ENCODE measurements at places on chromosomes 11 and 22.

GRCh38 chr22:48414651-48415050 lies 1413.0 kb downstream of the BRD1 start:
- no peak for DNase-seq

GRCh38 chr11:62266558-62266957 lies 3.4 kb upstream of the SCGB2A2 start:
- no peak for DNase-seq

DNA sequence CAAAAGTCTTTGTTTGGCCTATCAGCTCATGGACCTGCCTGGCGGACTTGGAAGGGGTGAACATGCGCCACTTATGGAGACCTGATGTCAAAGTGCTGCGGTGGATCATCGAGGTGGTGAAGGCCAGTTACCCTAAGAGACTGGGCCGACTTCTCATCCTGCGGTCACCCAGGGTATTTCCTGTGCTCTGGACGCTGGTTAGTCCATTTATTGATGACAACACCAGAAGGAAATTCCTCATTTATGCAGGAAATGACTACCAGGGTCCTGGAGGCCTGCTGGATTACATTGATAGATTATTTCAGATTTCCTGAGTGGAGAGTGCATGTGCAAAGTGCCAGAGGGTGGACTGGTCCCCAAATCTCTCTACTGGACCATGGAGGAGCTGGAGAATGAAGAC lies 17.9 kb downstream of the ALKBH3 start:
- DNase-seq: no peak

DNA sequence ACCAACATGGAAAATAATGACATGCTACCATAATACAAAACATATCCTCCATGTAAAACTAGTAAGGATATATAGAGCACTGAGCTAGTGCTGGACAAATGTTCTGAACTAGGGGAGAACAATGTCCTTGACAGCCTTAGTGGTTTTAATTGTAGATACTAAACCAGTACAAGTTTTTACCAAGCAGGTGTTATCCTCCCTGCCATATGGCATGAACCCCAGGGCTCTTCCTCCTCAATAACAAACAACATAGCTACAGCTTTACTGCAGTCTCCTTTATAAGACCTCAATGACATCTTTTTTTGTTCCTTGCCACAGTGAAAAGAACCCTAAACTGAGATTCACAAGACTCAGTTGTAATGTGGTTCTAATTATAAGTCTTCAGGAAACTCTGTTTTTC lies 70.2 kb upstream of the GDPD4 start:
- DNase-seq: no peak

DNA sequence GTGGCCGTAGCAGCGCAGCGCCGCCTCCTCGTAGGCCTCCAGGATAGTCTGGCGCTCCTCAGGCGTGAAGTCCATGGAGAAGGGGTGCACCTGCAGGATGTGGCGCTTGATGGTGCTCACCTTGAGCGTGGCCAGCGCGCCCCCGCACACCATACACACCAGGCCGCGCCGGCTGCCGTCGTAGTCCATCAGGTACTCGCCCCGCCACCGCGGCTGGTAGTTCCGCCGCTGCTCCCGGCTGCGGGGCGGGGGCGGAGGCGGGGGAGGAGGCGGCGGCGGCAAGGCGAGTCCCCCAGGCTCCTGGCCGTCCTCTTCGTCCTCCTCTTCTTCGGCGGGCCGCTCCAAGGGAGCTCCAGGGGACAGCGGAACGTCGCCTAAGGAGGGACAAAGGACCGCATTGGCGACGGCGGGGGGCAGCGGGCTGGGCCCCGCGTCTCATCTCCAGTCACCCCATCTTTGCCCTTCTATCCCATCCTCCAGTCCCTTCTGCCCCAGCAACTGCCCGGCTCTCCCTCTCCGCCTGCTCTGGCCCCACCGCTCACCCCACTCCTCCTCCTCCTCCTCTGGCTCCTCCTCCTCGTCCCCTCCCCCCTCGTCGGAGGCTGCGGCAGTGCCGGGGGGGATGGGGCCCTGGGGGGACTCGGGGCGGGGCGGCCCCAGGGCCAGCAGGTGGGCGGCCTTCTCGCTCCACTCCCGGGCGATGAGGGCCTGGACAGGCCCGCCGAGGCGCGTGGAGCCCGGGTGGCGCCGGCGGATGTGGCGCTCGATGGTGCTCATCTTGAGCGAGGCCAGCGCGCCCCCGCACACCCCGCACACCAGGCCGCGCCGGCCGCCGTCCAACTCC lies 4.9 kb downstream of the ZFTA start:
- DNase-seq: no peak

- DNase-seq: no peak
Observed at GRCh38 chr22:22144858-22145257, 99.7 kb upstream of the VPREB1 start.

- no peak for DNase-seq
Observed at GRCh38 chr11:61153593-61154095, 7.6 kb downstream of the VPS37C start.

- no peak for DNase-seq
Observed at GRCh38 chr11:11413776-11414175, 60.7 kb upstream of the CSNK2A3 start.

- no peak for DNase-seq
Observed at GRCh38 chr11:72426103-72426757, 8.1 kb downstream of the CLPB start.

GRCh38 chr11:5679811-5680210 lies 5.1 kb downstream of the TRIM5 start:
- DNase-seq: no peak

GRCh38 chr22:45163099-45163450 lies 650 bp upstream of the NUP50 start:
- DNase-seq: no peak

GRCh38 chr11:111635706-111636045 lies 33.4 kb downstream of the SIK2 start:
- DNase-seq: no peak

GRCh38 chr11:41533761-41534160 lies 74.3 kb upstream of the LRRC4C start:
- DNase-seq: no peak

GRCh38 chr11:110901441-110901840 lies 189.2 kb upstream of the ARHGAP20 start:
- no peak for DNase-seq

- DNase-seq: no peak
Observed at GRCh38 chr11:28269586-28269985, 161.4 kb downstream of the METTL15 start.

GRCh38 chr22:43777286-43777685 lies 34.8 kb downstream of the EFCAB6 start:
- DNase-seq: no peak

GRCh38 chr11:107931206-107931605 lies 3.0 kb downstream of the RAB39A start:
- DNase-seq: no peak

GRCh38 chr11:46655631-46656030 lies 38.3 kb downstream of the ATG13 start:
- no peak for DNase-seq

- no peak for DNase-seq
Observed at GRCh38 chr11:100949443-100949842, 180.2 kb downstream of the PGR start.

GRCh38 chr22:22959147-22959827 lies 71.7 kb downstream of the IGLL5 start:
- DNase-seq: peak; percentile 47

GRCh38 chr22:46894081-46894671 lies 131.7 kb downstream of the TBC1D22A start:
- DNase-seq: no peak

DNA sequence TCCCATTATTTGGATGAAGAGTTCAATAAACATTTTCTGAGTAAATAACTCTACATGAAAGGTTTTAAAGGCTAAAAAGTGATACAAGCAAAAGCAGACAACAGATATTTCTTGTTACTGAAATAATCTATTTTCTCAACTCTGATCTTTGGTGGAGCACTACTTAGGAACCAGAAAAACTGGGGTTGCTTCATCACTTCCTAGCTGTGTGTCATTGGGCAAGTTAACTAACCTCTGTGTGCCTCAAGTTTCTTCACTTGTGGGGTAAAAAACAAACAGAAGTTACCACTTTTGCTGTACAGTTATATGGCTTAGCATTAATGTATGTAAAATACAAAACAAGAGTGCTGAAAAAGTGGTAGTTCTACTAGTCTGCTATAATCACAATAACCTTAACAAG lies 5.6 kb downstream of the MAPK1 start:
- no peak for DNase-seq

- no peak for DNase-seq
Observed at GRCh38 chr11:32103941-32104340, 13.1 kb downstream of the RCN1 start.

DNA sequence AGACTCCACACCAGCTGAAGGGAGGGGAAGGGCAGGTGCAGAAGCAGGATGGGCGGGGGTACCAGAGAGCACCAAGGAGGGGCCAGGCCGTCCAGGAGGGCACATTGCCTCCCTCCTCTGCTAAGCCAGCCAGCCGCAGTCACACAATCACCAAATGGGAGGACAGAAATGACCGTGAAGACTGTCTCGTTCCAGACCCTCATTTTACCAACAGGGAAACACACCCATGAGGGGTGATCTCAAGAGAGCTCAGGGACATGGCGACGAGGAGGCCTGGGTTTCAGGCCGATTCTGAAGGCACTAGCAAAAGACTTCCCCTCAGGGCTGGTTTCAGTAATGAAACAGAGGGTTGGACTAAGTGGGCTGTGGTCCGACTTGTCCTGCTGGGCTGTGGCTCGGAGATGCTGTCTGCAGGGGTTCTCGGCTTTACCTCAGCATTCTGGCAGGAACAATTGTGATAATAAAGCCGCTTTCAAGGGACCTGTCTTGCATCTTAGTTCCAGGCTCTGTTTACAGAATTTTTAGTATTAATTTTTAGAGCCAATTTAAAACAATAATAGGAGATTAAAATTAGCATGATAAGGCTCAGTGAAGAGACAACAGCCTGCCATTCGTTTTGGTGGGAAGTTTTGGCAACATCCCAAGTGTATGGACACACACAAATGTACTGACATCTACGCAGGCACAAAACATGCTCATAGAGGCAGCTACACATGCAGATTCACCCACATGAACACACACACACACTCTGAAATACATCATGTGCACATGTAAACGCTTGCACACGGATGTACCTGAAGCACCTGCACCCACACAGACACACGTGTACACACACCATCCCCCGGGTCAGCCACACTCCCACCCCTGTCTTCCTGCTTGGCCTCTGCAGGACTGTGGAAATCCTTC lies 2.0 kb upstream of the B3GAT1 start:
- no peak for DNase-seq

DNA sequence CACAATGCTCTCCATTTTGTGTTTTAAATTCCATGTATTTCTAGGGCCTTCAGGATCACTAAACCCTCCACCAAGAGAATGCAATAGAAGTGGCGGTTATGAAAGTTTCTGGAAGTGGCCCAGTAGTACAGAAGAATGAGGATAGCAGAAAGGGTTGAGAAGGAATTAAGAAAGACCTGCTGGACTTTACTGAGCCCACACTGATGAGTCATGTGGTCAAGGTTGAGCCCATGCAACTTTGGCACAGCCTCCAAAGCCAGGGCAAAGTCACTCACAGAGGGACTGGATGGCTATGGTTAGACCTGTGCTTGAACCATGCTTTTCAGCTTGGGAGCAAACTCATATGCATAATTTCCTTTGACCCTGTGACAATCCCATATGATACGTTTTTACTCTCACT lies 102.9 kb upstream of the PLET1 start:
- no peak for DNase-seq

GRCh38 chr22:32728291-32728690 lies 73.2 kb upstream of the TIMP3 start:
- no peak for DNase-seq
